ENCODE measurements at places on chromosomes 12 and 14. TPM values are rescaled to one million over a fixed set of nuclear protein-coding genes. Genes with fewer than 3 reads are reported as not detected.

DNA sequence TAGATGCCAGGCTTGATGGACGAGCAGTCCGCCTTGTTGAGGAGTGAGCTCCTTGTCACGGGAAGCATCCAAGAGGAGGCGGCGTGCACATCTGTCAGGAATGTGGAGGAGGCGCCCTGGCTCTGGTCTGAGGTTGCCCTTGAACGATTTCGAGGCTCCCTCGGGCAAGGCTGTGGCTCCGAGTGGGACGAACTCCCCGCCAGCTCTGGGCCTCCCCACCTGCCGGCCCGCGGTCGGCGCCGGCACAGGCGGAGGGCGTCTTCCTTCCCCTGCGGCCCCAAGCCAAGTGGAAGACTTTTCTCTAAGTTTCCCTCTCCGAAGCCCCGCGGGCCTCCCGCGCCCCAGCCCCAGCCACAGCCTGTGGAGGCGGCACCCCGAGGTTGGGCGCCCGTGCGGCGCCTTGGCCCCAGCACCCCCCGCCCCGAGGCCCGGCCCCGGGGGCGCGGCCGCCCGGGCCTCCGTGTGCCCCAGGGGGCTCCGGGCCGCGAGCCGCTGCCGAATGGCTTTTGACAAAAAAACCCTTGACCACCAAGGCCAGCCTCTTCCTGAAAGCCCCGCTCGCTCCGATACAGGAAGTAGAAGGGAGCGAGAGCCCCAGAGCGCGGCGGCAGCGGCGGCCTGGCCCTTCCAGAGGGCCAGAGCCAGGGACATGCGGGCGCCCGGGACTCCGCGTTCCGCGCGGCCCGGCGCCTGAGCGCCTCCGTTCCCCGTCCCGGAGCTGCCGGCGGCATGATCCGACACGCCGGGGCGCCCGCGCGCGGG, at the start of gene RIN3:
Gene RIN3 (plus strand): TSS at position 578 of the 762 bp plus-strand sequence. CDS start 152 bp downstream, at position 730.
- DNase-seq = peak; percentile 52

DNA sequence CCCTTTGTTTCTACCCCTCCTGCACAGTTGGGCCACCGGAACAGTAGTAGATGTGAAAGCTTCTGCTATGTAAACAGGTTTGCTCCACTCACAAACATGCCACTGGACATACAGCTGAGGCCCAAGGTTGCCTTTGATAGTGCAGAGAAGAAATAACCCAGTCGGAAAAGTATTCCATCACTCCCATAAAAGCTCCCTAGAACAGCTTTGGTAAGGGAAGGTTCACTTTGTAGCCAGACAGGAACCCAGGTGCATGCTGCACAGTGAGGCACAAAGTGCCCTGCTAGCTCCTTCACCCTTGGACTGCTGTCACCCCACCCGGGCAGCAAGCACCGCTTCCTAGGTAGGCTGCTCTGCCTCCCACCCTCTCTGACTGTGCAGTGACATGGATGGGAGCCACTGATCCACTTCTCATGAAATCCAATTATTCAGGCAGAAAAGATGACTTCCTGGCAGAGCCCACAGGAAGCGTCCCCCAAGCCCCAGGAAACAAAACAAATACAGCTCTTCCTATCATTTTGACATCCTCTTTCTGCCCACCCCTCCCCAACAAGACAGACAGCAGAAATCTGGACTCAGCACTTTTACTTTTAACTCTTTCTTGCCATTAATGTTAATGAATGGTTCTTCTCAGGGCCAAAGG, 100.2 kb downstream of the SRGAP1 start:
- DNase-seq = no peak

DNA sequence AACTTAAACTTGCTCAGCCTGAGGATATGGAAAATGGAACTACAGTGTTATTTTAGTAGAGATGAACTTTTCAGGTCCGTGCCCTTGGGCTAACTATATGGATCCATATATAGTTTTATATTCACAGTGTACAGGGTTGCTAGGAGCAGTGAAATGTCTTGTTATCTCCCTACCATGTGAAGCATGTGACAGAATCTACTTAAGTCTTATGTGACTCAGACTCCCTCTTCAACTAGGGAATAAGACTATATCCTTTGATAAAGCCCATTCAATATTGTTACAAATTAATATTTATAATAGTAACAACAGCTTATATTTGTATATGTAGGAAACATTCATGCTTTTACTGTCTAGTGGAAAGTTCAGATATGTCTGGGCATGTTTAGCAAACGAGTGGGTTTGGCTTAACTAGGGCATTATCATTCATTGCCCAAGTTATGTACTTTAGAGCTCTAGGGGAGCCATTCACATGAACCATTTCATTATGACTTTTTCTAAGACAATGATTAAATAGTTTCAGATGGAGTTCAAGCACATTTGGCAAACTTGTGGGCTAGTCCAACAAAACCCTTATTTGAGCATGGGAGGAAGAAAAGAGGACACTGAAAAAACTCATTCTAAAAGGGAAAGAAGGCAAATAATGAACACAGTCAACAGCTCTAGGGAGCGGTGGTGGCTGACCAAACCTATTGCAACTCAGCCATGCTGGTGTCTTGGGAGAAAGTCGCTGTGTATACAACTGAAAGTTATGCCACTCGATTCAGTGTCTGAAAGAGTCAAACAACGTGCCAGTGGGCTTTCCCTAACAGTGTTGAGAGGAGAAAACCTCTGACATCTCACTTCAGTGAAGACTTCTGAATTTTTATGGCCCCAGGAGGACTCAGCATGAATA, 305.9 kb upstream of the G2E3 start:
- DNase-seq = no peak

Gene NUAK1
- 35.6 TPM for total RNA-seq
